ENCODE measurements at places on chromosomes 1 and 21.

- no peak for DNase-seq
These were observed 1.4 kb upstream of the SPATA1 start for GRCh38 chr1:84504580-84505492.

- DNase-seq: no peak
These were observed 72.1 kb downstream of the GPR52 start for GRCh38 chr1:174519844-174520243.

- no peak for DNase-seq
These were observed 51.7 kb upstream of the ACADM start for GRCh38 chr1:75672528-75673393.

DNA sequence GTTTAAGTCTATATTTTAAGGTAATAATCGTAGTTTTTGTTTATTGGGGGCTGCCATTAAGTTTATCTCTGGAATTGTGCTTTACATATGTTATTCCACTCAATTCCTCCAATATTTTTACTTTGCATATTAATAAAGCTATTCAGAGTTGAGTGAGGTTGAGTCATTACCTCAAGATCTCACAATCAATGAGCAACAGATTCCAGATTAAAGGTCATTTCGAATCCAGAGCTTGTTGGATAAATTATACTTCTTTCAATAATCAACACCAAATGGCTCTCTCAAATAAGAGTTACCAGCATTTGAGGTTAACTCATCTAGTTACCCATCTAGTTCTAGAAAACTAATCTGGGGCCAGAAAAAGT lies 16.7 kb downstream of the RGS4 start:
- DNase-seq: no peak

GRCh38 chr21:41168391-41169257 lies 664 bp downstream of the BACE2 start:
- peak; percentile 28 for DNase-seq

GRCh38 chr1:199057322-199057721 lies 418.5 kb downstream of the PTPRC start:
- no peak for DNase-seq

DNA sequence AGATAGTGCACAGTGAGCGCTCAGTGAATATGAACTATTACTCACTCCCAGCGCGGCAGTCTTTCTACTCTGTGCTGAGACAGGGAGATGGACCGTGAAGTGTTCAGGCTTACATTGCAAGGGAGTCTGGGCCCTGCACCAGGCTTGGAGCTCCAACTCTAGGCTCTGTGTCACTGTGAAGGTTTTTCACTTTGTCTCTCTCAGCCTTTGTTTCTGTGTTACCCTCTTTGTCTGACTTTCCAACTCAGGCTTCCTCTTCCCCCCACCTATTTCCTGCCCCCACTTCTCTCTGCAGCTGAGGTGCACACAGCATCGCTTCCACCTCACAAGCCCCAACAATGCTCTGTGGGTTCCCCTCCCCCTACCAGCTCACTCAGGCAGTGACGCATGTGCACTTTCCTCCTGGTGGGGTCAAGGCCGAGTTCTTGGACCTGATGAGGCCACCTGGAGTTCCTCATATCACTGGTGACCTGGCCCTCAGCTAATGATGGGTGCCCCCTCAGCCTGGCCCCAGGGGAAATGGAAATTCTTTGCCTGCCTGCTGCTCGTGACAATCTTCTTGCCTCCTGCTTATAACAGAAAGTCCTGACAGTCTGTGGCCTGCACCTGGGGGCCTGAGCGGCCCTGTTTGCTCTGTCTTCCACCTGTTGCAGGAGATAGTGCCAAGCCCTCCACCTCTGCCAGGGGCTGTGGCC lies 1.1 kb upstream of the LCK start:
- peak; percentile 86 for DNase-seq

- no peak for DNase-seq
These were observed 70.4 kb downstream of the MEGF6 start for GRCh38 chr1:3540876-3541275.

DNA sequence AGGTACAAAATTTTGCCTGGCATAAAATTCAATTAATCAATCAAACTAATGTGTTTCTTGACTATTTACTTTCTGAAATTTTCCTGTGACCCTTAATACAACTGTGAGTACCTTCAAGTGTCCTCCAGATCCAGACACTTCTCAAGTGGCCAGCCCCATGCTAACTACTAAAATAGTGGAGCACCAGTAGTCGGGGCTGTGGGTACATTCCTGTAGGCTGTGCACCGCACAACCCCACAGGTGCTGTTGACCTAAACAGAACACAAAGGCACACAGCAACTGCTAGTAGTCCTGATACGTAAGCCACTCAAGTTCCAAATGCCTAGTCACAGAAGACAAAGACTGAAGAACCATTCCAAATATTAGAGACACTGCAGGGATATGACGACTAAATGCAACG lies 36.6 kb downstream of the TMEM50B start:
- DNase-seq: no peak

- no peak for DNase-seq
These were observed 26.0 kb downstream of the VAMP4 start for GRCh38 chr1:171715813-171716251.

DNA sequence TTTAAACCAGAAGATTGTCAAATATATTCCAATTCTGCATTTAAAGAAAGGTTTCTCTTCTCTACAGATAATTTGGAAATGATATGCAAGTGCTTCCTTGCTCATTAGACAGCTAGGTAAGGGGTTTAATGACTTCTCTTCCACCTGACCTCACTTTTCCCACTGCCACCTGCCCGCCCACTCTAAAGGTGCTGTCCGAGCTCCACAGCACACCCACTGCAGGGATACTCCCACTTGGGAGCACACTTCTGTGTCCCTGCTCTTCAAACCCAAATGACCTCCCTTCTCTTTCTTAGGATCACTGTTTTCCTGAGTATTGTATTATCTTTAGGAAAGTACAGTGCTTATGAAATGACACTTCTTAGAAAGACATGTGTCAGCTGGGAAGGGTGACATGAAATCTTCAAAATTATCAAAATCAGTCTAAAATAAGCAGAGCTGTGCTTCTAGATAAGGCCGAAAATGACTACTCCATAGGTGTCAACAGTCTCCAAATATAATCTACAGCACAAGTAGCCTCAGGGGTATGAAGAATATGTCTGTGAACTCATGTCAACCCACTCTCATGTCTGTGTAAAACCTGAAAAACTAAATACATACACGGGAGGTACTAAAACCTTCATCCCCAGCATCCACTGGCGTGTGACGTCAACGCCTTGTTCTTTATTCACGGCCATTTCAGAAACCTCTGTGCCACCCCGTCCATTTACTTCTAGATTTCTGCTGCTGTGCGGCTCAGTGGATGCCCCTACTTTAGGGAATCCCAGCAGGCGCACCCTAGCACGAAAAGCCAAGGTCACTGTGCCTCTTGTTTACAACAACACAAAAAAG lies 71.0 kb downstream of the SLC45A1 start:
- DNase-seq: no peak

GRCh38 chr1:5822726-5823125 lies 169.5 kb downstream of the NPHP4 start:
- no peak for DNase-seq

GRCh38 chr1:9044236-9044635 lies 18.0 kb upstream of the SLC2A7 start:
- DNase-seq: no peak

GRCh38 chr21:33915368-33916199 lies at the start of gene ATP5PO:
Gene ATP5PO (minus strand): TSS chr21:33915804. CDS start chr21:33915763, 41 bp downstream.
- peak; percentile 95 for DNase-seq

GRCh38 chr1:206797534-206798383 lies 25.5 kb upstream of the IL10 start:
- DNase-seq: no peak

DNA sequence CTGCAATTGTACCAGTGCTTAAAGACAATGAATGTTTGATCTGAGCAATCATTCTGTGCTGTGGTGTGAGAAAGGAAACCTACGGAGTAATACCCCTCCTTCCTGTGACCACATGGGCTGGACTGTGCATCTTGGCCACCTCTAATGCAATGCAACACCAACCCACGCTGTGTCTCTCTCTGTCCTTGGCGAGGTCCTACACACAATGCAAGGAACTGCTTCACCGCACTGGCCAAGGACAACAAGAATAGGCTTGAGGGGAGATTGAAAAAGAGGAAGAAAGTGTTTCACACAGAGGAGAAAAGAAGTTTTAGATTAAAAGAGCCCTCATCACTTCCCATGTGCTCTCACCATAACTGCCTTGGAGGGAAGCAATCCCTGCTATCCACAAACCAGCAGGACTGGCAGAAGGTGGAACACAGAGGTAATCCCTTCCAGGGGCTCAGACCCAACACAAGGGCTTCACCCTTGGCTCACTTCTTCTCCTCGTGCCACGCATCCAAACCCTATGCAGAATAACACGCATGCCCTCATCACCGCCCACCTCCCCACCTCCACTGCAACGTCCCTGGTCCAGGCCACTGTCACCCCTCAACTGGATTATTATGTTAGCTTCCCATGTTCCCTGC lies 112.5 kb upstream of the ERG start:
- no peak for DNase-seq

DNA sequence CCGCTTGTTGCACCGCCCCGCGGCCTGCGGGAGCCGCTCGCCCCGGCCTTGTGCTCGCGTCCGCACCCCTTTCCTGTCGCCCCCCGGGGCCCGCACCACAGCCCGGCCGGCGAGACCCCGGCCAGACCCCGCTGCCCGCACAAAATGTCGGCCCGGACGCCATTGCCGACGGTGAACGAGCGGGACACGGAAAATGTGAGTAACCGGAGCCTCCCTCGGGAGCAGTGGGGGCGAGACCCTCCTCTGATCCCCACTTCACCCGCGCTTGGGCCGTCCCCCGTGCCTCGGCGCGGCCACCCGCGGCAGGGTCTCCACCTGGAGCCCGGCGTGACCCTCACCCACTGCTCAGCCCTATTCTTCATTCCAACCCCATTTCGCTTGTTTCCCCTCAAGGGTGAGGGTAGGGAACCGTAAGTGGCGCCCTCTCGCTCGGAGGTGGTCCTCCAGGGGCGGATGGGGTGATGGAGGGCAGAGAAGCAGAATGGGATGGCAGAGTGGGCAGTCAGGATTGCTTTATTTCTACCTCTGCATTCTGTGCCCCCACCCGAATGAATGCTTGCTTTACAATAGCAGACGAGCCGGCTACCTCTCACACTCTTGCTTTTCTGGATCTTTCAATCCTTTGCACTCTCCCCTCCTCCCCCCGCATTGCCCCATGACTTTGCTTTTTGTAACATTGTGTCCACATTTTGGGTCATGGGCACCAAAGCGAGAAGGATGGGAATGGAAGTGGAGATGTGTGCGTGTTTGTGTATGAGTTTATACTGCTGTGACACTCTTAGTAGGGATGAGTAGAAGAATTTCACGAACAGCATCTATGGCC lies 954 bp downstream of the MARK1 start:
- no peak for DNase-seq

GRCh38 chr1:236143104-236143948 lies 987 bp downstream of the GPR137B start:
- no peak for DNase-seq

- DNase-seq: no peak
These were observed 48.6 kb upstream of the COL6A1 start for GRCh38 chr21:45932922-45933502.

GRCh38 chr1:178694923-178695525 lies 30.0 kb upstream of the RALGPS2 start:
- DNase-seq: no peak

GRCh38 chr21:44967082-44968047 lies 27.5 kb downstream of the SLX9 start:
- no peak for DNase-seq

GRCh38 chr1:7288992-7289391 lies 482.1 kb upstream of the VAMP3 start:
- no peak for DNase-seq
